ENCODE measurements at places on chromosomes 16 and 17. TPM values are rescaled to one million over a fixed set of nuclear protein-coding genes. Genes with fewer than 3 reads are reported as not detected.

DNA sequence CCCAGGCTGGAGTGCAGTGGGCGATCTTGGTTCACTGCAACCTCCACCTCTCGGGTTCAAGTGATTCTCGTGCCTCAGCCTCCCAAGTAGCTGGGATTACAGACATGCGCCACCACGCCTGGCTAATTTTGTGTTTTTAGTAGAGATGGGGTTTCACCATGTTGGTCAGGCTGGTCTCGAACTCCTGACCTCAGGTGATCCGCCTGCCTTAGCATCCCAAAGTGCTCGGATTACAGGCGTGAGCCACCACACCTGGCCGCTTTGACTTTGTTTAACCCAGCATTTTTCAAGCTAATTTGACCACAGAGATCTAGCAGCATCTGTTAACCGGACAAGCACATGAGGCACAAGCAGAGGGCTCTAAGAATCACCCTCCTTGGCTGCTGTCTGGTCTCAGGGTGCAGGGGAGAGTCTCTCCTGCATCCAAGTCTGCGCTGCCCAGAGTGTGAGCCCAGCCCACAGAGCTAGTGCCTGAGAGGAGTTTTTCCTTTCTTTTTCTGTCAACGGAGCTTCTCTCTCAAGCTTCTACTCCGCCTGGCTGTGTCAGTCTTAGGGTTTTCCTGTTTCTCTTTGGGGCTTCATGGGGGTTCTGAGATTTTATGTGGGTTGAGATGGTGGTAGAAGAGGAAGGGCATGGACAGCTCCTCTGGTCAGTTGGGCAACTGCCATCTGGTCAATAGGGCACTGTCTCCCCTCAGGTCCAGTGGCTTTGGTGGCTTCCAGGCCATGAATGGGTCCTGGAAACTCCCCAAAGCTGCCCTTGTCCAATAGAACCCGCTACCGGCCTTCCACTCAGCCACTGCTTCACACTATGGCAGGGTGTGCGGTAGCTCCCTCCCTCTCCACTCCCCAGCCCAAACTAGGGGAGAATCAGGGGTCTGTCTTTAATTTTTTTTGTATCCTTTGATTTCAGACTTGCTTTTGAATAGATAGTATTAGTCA, 59.6 kb downstream of the TNFRSF13B start:
- H3K36me3 ChIP-seq, result no peaks in the 10 kb centered on the region
- H3K4me1 ChIP-seq, result peaks cover 14% of the 10 kb centered on the region
- H3K27me3 ChIP-seq, result peaks cover 4% of the 10 kb centered on the region
- no peak overlapping the region for H3K27ac ChIP-seq

GRCh38 chr17:57264776-57265175, 8.5 kb downstream of the MSI2 start:
- H3K27me3 ChIP-seq, result no peaks in the 10 kb centered on the region
- no peak overlapping the region for H3K27ac ChIP-seq
- no peak overlapping the region for H3K4me3 ChIP-seq
- H3K4me1 ChIP-seq, result peaks cover 58% of the 10 kb centered on the region
- peaks cover 76% of the 10 kb centered on the region for H3K36me3 ChIP-seq
- DNase-seq, result no peak

DNA sequence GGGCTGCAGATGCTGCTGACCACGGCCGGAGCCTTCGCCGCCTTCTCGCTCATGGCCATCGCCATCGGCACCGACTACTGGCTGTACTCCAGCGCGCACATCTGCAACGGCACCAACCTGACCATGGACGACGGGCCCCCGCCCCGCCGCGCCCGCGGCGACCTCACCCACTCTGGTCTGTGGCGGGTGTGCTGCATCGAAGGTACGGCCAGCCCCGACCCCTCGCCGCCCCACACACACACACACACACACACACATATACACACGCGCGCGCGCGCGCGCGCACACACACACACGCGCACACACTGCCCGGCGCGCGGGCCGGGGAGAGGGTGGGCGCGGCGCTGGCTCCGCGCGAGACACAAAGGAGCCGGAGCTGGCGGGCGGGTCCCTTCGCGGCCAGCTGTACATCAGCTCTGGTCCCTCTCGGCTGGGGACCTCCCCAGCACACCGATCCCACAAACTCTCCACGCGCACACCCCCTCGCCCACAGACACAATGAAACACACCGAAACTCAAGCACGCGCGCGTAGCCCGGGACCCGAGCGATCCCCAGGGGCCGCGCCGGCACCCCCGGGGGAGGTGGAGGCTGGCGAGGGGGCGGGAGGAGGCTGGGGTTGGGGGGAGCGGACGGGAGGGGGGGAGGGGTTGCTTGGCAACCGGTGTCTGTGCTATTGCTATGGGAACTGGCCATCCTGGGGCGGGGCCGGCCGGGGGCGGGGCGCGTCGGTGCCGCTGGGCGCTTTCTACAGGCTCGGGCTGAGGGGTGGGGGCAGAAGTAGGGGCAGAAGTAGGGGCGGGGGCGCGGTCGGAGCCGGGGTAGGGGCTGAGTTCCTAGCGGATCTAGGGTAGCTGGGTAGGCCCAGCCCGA, 658 bp downstream of the CACNG4 start:
- peak overlapping the region; percentile 48 for H3K4me3 ChIP-seq
- DNase-seq, result peak; percentile 36
- H3K27me3 ChIP-seq, result peaks cover 58% of the 10 kb centered on the region
- H3K36me3 ChIP-seq, result no peaks in the 10 kb centered on the region

DNA sequence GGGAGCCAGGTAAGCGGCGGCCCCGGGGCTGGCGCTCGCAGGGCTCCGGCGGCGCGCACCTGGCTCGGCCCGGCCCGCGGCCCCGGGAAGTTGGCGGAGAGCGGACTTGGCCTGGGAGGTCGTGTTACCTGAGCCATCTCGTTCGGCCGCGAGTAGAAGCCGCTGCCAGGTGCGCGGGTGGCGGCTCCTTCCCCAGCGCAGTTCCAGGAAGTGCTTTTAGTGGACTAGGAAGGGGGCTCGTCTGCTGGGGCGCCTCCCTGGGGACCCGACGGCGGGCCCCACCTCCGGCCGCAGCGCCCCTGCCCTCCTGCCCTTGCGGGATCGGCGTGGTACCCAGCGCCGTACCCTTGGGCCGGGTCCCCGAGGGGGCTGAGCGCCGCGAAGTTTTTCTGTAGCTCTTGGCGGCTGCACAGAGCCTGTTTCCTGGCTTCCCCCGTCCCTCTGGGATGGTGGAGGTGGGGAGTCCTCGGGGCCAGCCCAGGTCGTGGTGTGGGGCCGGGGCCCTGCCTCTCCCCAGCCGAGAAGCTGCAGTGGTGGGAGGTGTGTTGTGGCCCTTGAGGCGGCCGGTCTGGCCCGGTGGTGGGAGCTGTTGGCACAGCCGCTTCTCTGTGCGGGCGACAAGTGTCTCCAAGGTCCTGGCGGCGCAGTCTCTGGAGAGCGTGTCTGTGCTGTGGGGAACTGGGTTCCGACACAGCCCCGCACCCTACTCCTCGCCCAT, 96.9 kb downstream of the RAB11FIP4 start:
- peak overlapping the region; percentile 92 for H3K4me3 ChIP-seq
- H3K36me3 ChIP-seq, result peaks cover 5% of the 10 kb centered on the region
- H3K4me1 ChIP-seq, result peaks cover 56% of the 10 kb centered on the region

DNA sequence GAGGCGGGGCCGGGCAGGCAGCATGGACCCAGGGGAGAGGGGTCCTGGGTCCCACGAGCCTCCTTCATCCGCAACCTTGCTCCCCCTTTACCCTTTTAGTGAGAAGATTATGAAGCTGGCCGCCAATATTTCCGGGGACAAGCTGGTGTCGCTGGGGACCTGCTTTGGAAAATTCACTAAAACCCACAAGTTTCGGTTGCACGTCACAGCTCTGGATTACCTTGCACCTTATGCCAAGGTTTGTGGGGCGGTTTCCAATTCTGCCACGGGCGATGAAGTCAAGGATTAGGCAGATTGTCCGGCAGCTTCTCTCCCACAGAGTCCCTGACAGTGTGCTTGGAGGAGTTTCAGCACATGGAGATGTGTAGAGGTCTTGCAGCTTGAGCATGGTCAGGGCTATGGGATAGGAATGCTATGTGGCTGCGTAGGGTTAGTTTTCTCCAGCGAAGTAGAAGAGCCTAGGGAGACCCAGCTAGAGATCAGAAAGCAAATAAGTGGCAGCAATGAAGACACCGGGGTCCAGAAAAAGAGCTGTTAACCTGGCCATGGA, 598 bp downstream of the NIP7 start:
- peaks cover 53% of the 10 kb centered on the region for H3K4me1 ChIP-seq
- peaks cover 61% of the 10 kb centered on the region for H3K36me3 ChIP-seq
- peak; percentile 55 for DNase-seq
- peak overlapping the region; percentile 97 for H3K4me3 ChIP-seq
- no peaks in the 10 kb centered on the region for H3K27me3 ChIP-seq
- H3K27ac ChIP-seq, result peak overlapping the region; percentile 99

DNA sequence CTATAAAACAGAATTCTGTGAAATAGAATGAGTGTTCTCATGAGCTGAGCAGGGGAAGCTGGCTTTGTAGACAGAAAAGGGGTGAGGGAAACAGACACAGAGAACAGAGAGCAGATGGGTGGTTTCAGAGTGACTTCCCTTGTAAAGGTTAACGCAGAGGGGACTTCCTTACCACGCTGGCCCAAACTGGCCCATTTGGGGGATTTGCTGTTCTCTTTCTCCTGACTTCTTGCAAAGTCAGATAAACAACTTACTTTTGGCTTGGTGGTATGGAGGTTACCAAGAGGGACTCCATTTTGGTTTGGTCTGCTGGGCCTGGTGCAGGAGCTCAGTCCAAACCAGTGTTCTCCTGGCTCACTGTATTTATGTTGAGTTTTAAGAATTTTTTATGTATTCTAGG, 48.4 kb downstream of the SEC14L1 start:
- H3K4me1 ChIP-seq, result peaks cover 36% of the 10 kb centered on the region
- no peaks in the 10 kb centered on the region for H3K27me3 ChIP-seq
- H3K4me3 ChIP-seq, result peak overlapping the region; percentile 53
- H3K27ac ChIP-seq, result peak overlapping the region; percentile 95
- DNase-seq, result peak; percentile 78

- peaks cover 69% of the 10 kb centered on the region for H3K36me3 ChIP-seq
- peaks cover 38% of the 10 kb centered on the region for H3K4me1 ChIP-seq
- peak overlapping the region; percentile 99 for H3K27ac ChIP-seq
- H3K4me3 ChIP-seq, result peak overlapping the region; percentile 99
These were observed 1.4 kb downstream of the FMNL1 start for GRCh38 chr17:45222996-45223538.

DNA sequence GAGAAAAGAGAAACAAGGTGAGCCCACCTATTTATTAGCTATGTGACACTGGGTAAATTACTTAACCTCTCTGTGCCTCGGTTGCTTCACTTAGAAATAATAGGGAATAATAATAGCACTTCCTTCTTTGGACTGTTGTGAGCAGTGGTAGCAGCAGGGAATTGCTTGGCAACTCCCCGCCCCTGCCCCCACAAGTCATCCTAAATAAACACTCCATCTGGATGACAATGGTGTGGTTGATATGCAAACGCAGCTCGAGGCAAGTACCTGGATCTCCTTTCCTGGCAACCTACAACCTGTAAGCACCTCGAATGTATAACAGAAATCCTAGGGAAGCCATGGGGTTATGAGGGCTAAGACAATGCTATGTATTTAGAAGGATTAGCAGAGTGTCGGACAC, 9.1 kb downstream of the TEKT3 start:
- H3K27ac ChIP-seq, result no peak overlapping the region
- H3K4me1 ChIP-seq, result no peaks in the 10 kb centered on the region
- H3K27me3 ChIP-seq, result peaks cover 13% of the 10 kb centered on the region
- DNase-seq, result no peak
- H3K4me3 ChIP-seq, result no peak overlapping the region
- H3K36me3 ChIP-seq, result no peaks in the 10 kb centered on the region

GRCh38 chr16:88681084-88681680, 5.1 kb downstream of the SNAI3 start:
- H3K4me3 ChIP-seq, result peak overlapping the region; percentile 65
- H3K4me1 ChIP-seq, result peaks cover 35% of the 10 kb centered on the region
- peaks cover 2% of the 10 kb centered on the region for H3K36me3 ChIP-seq
- peak overlapping the region; percentile 95 for H3K27ac ChIP-seq
- DNase-seq, result peak; percentile 73

GRCh38 chr16:79436885-79437284, 163.7 kb downstream of the MAF start:
- H3K27ac ChIP-seq, result no peak overlapping the region
- H3K27me3 ChIP-seq, result no peaks in the 10 kb centered on the region
- no peak overlapping the region for H3K4me3 ChIP-seq
- H3K36me3 ChIP-seq, result no peaks in the 10 kb centered on the region
- H3K4me1 ChIP-seq, result no peaks in the 10 kb centered on the region

DNA sequence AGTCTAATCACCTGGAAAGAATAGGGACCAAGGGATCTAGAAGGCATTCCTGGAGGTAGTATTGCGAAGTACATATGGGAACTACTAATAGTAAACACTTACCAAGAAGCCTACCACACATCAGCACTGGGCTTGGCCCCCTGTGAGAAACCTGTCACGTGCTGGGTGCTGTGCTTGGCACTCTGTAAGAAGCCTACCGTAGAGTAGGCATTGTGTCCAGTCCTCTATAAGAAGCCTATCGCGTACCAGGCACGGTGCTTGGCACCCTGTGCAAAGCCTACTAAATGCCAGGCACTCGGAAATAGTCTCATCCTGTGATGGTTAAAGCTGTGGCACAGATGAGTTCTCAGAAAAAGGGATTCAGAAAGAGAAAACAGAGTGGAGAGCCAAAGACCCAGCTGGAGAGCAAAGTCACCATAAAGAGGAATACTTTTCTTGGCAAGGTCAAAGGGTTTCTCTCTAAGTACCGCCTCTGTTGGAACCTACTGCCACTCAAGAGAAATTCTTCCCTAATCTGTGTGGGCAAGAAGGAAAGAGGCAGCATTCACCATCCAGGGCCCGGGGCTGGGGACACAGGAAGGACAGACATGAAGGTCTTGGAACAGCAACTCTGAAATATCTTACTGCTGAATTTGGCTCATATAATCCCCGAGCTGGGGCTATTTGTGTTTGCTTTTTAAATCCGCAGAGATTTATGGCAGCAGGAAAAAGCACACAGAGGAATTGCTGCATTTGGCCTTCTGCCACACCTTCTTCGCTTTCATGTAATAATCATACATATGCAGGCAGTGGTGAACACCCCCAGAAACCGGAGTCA, 81.8 kb downstream of the VAT1L start:
- peaks cover 10% of the 10 kb centered on the region for H3K4me1 ChIP-seq
- no peaks in the 10 kb centered on the region for H3K36me3 ChIP-seq
- H3K27me3 ChIP-seq, result peaks cover 11% of the 10 kb centered on the region
- DNase-seq, result no peak
- no peak overlapping the region for H3K4me3 ChIP-seq

- H3K27ac ChIP-seq, result no peak overlapping the region
- H3K4me3 ChIP-seq, result no peak overlapping the region
- H3K36me3 ChIP-seq, result no peaks in the 10 kb centered on the region
- H3K27me3 ChIP-seq, result peaks cover 5% of the 10 kb centered on the region
- peaks cover 3% of the 10 kb centered on the region for H3K4me1 ChIP-seq
These were observed 16.4 kb upstream of the SMIM36 start for GRCh38 chr17:55527540-55528118.

The EIF1 gene
- total RNA-seq, result 924 TPM

The CRHR1 gene
- not detected for total RNA-seq

The IRX5 gene
- 0.14 TPM for total RNA-seq

The GPR179 gene
- not detected for total RNA-seq

Measured in activated CD8-positive, alpha-beta T cell treated with anti-CD3 and anti-CD28 coated beads for 36 hours (primary cell).